ENCODE measurements at places on chromosomes 13 and 19.

DNA sequence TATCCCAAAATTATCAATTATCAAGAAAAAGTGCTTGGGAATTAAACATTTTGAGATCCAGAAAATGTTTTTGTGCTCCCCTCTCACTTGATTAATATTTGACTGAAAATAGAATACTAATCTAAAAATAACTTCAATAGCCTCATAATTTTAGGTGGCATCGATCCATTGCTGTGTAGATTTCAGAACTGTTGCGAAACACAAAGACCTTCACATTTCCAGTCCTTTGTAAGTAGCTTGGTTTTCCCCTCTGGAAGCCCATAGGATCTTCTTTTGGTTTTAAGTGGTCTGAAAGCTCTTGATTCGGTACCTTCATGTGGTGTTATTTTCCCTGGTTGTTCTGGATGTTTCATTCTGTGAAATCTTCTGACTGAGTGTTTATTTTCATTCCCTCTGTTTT, 176.5 kb downstream of the NUFIP1 start:
- DNase-seq, result no peak

- no peak for DNase-seq
Observed at GRCh38 chr13:24274452-24275021, 34.8 kb upstream of the C1QTNF9 start.

GRCh38 chr13:35917942-35918645, 213.1 kb downstream of the DCLK1 start:
- DNase-seq, result no peak

DNA sequence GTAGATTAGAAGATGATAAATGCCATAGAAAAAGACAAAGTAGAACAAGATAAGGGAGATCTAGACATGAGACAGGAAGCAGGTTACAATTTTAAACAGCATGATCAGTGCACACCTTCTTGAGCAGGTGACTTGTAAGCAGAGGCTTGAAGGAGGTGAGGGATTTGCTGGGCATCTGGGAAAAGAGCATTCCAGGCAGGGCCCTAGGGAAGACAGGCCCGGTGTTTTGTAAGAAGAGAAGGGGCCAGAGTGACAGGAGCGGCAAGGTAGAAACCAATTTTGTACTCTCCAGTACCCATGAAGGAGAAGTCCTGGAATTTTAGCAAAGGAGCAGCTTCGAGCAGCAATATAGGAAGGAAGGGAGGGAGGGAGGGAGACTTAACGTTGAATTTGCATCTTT, 296.5 kb downstream of the MZT1 start:
- no peak for DNase-seq

- no peak for DNase-seq
Observed at GRCh38 chr13:28246891-28247290, 108.5 kb downstream of the PAN3 start.

DNA sequence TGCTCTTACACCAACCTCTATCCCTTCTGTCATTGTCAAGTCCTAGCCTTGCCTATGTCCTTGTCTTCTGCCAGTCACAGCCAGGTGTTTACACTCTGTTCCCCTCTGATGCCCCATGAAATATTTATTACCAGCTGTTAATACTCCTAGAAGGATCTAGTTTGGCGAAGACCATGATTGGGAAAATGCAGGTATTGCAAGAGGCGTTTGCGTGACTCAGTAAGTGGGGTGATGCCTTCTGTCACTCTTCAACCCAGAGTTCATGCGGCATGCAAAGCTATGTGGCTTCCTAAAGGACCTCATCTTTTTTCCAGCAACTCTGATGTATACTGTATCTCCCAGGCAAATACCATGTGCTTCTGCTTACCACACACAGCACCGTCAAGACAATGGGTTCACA, 81.8 kb upstream of the GJB6 start:
- no peak for DNase-seq

DNA sequence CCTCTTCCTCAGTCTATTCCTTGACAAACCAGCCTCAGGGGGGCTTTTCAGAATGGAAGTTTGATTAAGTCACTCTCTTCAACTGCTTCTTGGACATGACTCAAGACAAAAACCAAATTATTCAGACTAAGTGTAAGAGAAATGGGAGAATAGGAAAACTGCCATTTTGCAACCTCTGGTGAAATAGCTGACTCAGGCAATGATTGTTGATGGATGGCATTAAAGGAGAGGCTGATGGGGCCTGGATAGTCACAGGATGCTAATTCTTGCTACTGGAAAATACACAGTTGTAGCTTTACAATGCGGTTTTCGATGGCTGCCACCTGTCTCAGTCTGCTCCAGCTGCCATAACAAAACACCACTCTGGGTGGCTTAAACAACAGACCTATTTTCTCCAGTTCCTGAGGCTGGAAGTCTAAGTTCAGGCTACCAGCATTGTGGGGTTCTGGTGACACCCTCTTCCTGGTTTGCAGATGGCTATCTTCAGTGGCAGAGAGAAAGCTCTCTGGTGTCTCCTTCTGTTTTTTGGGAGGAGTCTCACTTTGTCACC, 6.1 kb downstream of the NOSIP start:
- DNase-seq, result no peak

GRCh38 chr13:66803808-66804456, 426.2 kb downstream of the PCDH9 start:
- no peak for DNase-seq

- no peak for DNase-seq
Observed at GRCh38 chr13:44281252-44282000, 92.2 kb upstream of the SERP2 start.

GRCh38 chr13:113275387-113275786, 21.7 kb upstream of the LAMP1 start:
- DNase-seq, result no peak

GRCh38 chr13:90954605-90955195, 392.8 kb upstream of the MIR17HG start:
- DNase-seq, result no peak

- DNase-seq, result no peak
Observed at GRCh38 chr19:23377276-23377675, 18.0 kb downstream of the ZNF91 start.

DNA sequence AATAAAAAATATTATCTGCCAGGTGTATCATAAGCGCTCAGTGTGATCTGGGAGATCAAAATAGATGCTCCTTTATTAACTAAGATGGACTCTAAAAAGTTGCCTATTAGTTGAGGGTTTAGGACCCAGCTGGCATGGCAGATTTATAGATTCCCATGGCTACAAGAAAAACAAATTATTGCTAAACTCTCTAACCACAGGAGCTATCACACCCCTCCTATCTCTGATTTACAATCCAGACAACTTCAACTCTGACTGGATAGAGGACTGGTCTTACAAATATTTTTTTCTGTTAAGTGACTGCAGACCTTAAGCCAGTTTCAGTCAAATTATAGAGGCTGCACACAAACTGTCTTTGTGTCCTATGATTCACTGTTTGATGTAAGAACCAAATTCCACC, 45.4 kb upstream of the MYCBP2 start:
- DNase-seq, result no peak

DNA sequence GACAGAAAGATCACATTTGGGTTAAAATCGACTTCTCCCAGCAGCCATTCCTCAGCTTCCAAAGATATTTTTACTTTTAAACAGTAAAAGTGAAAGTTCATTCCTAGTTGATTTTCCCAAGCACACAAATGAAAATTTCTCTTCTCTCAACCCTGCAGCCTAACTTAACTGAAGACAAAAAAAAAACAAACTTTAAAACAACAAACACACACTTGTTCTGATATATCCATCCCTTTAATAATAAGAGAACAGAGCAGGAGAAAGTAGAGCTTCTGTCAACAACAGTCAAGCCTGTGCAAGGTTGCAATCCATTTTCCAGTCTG, 72.9 kb downstream of the STK24 start:
- no peak for DNase-seq

- no peak for DNase-seq
Observed at GRCh38 chr19:33464733-33465115, 56.9 kb downstream of the PEPD start.
